ENCODE measurements at places on chromosomes 1 and 21.

- DNase-seq, result no peak
- H3K36me3 ChIP-seq, result no peaks in the 10 kb centered on the region
- H3K4me3 ChIP-seq, result no peak overlapping the region
Measured at GRCh38 chr21:36384885-36385232, 333 bp upstream of the CHAF1B start.

- H3K4me1 ChIP-seq, result peaks cover 27% of the 10 kb centered on the region
- no peak overlapping the region for H3K4me3 ChIP-seq
- peak; percentile 42 for DNase-seq
- H3K27me3 ChIP-seq, result no peaks in the 10 kb centered on the region
- no peak overlapping the region for H3K27ac ChIP-seq
Measured at GRCh38 chr1:17125756-17126237, 6.5 kb upstream of the PADI2 start.

DNA sequence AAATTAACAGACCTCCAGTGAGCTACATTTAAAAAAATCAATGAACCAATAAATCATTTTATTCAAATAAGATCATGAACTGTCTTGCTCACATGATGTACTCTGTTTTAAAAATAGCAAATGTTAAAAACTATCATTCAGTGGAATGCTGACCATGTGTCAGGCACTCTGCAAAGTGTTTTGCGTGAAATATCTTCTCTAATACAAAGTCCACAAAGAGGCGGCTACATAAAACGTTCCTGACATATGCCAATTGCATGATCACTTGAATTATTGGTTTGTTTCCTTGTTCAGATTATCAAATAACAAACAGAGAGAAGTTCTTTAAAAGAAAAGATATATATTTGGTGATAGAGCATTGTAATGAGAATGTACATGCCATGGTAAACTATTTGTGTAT lies 10.7 kb downstream of the FMO2 start:
- H3K4me1 ChIP-seq, result no peaks in the 10 kb centered on the region
- H3K27me3 ChIP-seq, result no peaks in the 10 kb centered on the region
- no peak for DNase-seq
- H3K4me3 ChIP-seq, result no peak overlapping the region

- H3K27me3 ChIP-seq, result no peaks in the 10 kb centered on the region
- no peak overlapping the region for H3K27ac ChIP-seq
- no peak overlapping the region for H3K4me3 ChIP-seq
Measured at GRCh38 chr1:224201383-224201782, 18.3 kb downstream of the DEGS1 start.
